ENCODE measurements at places on chromosomes 5 and 9.

GRCh38 chr9:89549031-89549644 lies 51.2 kb upstream of the SEMA4D start:
- no peak for DNase-seq

- no peak for DNase-seq
These were observed 167.4 kb downstream of the TMEM167A start for GRCh38 chr5:82909771-82910170.

- no peak for DNase-seq
These were observed 40.1 kb downstream of the TMEM167A start for GRCh38 chr5:83036991-83037575.

DNA sequence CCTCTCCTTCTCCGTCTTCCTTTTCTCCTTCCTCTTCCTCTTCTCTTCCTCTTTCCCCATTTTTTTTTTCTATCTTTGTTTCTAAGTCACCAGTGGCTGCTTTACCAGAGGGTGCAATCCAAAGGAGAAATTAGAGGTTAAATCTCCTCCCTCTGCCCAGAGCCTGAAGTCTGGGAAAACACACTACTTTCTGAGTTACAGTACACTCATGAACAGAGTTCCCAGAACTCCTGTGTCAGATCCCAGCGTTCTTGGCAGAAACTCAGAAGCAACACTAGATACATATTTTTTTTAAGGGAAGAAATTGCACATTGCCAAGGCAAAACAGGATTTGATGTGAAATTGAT lies 189.0 kb downstream of the SNCAIP start:
- DNase-seq: no peak

DNA sequence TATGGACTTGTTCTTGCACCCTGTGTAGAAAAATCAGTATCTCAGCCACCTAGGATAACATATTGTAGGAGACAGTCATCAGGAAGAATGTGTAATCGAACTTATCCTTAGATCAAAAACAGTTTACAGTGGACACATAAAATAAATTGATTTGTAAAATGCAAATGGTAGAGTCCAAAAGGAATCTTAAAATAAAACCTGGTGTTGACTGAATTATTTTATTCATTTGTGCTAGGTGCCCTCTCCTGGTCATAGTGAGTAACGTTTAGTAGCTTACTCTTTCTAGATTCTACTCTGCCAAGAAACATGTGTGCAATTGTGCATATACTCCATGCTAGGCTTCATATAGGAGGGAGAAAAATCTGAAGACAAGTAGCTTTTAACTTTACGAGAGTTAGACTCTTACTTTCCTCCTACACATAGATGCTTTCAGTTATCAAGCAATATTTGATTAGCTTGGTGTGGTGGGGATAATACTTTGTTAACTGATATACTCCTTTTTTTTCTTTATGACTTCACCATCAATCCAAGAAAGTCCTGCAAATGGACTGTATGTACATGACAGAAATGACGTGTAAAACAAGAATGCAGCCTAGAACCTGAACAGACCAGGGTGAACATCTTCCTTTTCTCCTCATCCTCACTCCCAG lies 23.7 kb upstream of the LOX start:
- DNase-seq: no peak

Measured in RWPE2 (cell line).